ENCODE measurements at places on chromosomes 13 and 19.

DNA sequence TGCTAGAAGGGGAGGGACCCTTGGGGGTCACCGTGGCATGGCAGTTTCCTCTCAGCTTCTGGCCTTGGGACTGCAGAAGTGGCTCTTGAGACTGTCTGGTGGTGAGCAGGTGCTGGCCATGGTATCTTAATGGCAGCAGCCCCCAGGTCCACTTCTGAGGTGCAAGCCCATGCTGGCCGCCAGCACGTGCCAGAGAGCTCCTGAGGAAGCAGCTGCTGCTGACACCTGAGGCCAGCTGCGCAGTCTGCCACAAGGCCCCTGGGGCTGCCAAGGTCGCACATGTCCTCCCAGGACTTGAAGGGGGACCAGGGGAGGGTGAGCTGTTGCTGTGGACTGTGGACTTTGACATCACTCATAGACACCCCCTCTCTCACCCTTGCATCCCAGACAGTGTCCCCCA lies 48.0 kb downstream of the NFIX start:
- no peak for DNase-seq

DNA sequence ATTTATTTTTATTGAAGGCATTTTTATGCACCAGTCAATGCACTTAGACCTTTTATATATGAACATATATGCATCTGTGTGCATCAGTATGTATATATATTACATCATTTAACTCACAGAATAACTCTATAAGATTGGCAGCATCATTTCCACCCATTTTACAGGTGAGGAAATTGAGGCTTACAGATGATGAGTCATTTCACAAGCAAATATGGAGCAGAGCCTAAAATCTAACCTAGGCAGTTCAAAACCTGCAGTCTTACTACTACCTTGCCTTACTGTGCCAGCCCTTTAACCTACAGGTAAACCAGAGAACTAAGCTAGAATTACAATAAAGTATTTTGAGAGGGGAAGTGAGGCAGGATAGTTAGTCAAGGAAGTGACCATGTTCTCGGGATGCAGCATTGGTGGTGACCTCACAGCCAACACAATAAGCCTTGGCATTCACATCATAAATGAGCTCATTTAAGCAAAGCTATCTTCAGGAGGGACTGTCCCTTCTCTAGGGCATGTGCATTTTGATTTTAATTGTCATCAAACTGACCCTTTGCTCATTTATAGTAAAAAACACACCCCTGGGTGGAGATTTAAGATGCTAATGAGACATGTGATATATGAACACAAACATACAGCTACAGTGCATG lies 274.3 kb downstream of the DCLK1 start:
- DNase-seq = no peak

DNA sequence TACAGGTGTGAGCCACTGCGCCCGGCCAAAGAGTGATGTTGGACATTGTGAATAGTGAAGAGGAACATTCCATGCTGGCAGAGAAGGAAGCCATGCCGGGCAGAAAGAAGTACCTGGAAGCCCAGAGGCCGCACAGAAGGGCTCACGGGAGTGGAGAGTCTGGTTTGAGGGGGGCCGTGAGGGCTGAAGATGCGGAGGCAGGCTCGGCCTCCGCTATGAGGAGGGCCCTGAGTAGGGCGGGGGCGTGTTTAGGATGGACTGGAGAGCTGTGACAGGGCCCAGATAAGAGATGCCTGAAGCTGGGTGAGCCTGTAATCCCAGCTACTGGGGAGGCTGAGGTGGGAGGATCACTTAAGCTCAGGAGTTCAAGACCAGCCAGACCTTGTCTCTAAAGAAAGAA lies 1.6 kb downstream of the JOSD2 start:
- DNase-seq = no peak

DNA sequence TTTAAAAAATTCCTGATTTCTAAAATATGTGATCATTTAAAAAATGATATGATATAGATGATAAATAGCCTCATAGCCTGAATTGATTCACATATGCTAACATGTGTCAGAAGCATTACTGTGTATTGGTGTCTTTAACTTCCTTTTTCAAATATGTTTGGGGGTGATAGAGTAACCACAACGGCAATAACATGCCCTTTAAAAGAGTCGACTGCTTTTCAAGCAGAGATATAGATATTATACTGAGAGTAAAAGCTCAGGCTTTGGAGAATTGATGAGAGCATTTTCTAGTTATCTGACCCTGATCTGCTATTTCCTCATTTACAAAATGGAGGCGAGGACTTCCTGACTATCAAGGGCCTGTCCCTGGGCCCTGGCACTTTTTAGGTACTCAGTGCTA lies 260.5 kb downstream of the DCT start:
- no peak for DNase-seq

DNA sequence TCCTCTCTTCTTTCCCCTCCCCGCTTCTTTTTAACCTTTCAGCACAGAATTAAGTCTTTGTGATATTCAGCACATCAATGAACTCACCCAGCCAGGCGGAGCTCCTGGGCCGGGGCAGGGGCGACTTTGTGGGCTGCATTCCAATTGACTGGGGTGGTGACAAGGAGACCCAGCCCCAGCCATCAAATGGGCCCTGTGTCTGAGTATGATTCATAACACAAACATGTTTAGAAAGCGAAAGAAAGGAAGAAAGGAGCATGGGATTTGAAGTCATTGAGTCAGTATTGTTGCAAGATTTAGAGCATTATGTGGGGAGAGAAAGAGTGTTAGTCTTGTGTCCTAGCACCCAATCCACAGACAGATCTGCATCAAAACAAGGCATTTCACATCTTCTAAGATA lies 185.3 kb downstream of the LHFPL6 start:
- DNase-seq = no peak

DNA sequence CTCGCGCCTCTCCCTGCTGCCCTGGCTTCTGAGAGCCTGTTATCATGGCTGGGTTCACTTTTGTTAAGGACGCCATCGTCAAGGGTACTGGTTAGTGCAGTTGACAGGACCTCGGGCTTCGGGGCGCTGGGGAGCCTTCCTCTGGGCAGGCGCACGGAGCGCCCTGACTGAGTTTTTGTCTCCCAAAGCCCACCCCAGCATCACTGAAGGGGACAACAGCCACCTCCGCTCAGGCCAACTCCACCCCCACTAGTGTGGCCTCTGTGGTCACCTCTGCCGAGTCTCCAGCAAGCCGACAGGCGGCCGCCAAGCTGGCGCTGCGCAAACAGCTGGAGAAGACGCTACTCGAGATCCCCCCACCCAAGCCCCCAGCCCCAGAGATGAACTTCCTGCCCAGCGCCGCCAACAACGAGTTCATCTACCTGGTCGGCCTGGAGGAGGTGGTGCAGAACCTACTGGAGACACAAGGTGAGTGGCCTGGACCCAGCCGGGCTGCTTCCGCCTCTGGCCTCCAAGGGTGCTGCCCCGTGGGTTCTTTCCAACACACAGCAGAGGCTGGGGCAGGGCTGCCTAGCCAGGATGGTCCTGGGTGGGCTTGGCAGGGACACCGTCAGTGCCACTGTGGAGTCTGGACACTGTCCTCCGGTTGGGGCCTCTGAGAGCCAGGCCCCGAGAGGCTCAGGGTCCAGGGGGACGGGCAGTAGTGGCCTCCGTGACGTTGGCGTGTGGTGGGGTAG lies 16.9 kb downstream of the TSSK6 start:
- no peak for DNase-seq

DNA sequence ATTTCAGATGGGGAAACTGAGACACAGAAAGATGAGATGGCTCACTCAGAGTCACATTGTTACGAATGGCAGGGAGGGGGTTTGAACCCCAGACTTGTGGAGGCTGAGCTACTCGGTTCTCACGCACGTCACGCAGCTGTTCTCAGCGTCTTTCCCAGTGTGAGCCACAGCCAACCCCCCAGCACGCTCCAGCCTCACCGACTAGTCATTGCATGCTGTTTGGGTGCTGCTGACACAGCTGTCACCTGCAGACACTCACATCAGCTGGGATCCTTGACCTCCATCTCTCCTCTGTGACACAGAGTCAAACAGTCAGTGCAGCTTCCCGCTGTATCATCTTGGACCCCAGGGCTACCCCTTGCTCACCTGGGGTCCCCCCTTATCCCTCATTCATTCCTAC lies 2.4 kb upstream of the NCAN start:
- DNase-seq = no peak

- no peak for DNase-seq
Observed at GRCh38 chr13:93286047-93286446, 59.4 kb downstream of the GPC6 start.

- no peak for DNase-seq
Observed at GRCh38 chr13:54029226-54029625, 1000.6 kb downstream of the OLFM4 start.

GRCh38 chr19:11685676-11686650 lies 52.8 kb downstream of the ZNF823 start:
- DNase-seq = no peak

- DNase-seq = no peak
Observed at GRCh38 chr13:31418186-31418585, 218.4 kb downstream of the B3GLCT start.

DNA sequence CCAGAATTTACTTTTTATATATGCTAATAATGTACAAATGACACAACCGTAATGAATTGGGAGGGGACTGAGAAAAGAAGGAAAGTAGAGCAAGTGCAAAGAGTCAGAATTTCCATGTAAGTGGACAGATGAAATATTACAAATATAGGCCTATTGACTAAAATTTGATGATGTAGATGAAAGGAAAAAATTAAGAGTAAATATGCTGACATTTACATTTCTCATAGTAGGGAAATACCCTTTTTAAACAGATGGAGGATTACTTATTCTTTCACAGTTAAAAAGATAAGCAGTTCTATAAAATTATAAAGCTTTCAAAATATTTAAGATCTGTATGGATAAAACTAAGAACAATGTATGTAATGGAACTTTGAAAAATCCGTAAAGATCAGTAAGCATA lies 185.4 kb downstream of the NBEA start:
- DNase-seq = no peak

DNA sequence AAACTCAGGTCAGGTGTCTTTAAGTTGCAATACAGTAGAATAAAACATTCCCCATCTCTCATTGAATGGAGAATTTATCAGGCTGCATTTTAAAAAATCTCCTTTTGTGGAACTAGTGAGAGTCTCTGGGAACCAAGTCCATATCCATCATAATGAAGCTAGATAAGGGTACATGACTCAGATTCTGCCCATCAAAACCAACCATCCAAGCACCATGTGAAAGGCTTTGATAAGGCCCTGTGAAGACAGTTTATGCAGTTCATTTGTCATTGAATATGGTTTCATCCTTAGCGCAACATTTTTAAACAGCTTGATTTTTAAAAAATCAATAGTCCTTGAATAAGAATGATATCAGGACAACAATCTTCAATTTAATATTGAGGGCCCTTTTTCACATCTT lies 56.3 kb upstream of the DIAPH3 start:
- no peak for DNase-seq

GRCh38 chr19:47094557-47095475 lies 18.8 kb downstream of the ZC3H4 start:
- DNase-seq = no peak

GRCh38 chr19:51507192-51507591 lies 5.6 kb upstream of the SIGLEC12 start:
- no peak for DNase-seq

DNA sequence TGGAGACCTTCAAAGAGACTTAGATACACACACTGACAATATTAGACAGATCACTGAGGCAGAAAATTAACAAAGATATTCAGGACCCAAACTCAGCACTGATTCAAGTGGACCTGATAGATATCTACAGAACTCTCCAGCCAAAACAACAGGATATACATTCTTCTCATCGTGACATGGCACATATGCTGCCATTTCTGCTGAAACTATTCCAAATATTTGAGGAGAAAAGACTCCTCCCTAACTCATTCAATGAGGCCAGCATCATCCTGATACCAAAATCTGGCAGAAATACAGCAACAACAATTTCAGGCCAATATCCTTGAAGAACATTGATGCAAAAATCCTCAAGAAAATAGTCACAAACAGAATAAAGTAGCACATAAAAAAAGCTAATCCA lies 53.3 kb downstream of the TRPC4 start:
- DNase-seq = no peak

DNA sequence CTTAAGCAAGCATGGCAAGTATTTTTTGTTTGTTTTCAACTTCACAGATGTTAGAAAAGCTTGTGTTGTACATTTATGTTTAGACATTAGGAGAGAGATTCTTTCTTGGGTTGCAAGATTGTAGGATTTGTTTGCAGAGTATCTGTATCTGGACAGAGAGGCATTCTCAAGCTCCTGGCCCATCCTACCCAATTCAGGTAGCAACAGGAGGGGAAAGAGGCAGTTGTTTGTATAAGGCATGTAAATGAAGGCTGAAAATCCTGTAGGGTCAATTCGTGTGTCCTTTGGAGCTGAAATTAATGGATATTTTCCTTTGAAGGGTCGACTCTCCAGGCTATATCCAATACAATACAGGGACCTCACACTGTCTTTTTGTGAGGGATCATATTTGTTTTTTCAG lies 147.3 kb downstream of the KCNRG start:
- no peak for DNase-seq

DNA sequence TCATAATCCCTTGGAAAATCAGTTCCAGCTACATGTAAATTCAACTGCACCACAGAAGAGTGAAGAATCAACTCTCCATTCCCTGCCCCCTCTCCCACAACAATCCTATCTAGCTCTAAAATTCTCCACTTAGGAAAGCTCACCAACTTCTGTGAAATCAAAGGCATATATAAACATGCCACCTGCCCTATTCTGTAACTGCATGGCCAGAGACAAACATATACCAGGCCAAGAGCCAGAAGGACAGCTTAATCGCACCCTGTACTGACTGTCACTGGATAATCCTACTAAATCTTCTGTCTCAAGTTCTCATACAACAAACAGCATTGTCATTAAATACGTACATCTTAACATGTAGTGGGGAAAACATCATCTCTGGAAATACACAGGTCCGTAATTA lies 58.2 kb upstream of the EEF1AKMT1 start:
- no peak for DNase-seq

DNA sequence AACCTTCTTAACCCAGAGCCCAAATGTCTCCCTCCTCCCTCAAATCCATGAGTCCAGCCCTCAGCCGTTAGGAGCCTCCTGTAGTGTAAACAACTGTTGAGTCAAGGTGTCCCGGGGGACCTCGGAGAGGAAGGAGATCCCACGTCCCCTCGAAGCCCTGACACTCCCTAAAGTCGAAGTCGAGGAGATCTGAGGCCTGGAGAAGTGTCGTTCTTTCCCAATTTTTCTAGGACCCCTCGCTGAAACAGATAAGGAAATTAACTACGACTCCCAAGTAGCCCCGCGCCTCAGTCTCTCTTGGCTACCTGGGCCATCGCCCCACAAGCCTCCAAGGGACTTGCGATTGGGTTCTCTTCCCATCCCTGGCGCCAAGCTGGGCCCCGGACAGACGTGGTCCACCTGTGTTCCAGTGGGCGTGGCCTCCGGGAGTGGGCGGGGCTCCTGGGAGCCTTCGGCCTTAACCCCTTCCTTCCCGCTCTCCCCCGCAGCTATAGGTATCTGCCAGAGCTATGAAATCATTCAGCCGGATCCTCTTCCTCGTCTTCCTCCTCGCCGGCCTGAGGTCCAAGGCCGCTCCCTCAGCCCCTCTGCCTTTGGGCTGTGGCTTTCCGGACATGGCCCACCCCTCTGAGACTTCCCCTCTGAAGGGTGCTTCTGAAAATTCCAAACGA lies 869 bp downstream of the GFY start:
- DNase-seq = no peak

All from stimulated activated CD4-positive, alpha-beta T cell treated with anti-CD3 and anti-CD28 coated beads, Interleukin-2, amount 100 ng/mL, for 4 hours (primary cell).